T-helper 17 cell (primary cell): ENCODE measurements at places on chromosomes 7 and 10.
A peak's percentile ranks its signal among the peaks of the same experiment; 100 is the strongest.

- DNase-seq, result no peak
These were observed 412 bp downstream of the PIP4K2A start for GRCh38 chr10:22713853-22714478.

GRCh38 chr7:79949778-79950177 is 184.9 kb upstream of the GNAI1 start:
- DNase-seq, result no peak

DNA sequence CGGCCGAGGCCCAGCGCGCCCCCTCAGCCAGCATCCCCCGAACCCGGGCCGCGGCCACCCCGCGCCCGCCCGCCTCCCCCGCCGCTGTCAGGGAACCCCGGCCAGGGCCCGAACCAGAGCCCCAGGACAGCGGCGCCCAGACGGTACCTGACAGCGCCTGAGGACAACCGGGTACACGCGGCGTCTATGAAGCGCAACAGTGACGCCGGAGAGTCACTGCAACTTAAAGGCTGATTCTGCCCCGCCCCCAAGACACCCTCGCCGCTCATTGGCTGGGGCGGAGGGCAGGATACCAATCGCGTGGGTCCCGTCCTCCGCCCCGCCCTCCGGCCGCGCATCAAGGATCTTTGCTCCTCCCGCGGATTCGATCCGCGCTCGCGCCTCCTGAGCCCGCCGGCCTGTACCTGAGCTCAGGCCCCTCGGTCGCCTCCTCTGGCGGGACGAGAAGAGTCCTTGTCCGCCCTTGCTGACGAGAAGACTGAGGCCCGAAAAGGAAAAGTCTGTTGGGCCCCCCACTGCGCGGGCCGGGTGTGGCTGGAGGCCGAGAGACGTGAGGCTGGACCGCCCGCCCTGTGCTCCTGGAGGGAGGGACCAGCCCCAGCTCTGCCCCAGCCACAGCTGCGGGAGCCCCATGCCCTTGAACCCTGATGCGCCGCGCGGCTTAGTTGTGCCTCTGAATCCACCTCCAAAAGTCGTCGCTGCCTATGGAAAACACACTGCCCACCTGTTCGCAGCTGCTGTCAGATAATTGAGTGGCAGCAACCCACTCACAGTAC is at the start of gene OAT:
TSS of gene OAT (minus strand) at position 198 of the 776 bp plus-strand sequence. CDS start 6,752 bp downstream, outside the sequence.
- DNase-seq, result peak; percentile 94

GRCh38 chr7:121084748-121085336 is 96.3 kb downstream of the CPED1 start:
- DNase-seq, result no peak

DNA sequence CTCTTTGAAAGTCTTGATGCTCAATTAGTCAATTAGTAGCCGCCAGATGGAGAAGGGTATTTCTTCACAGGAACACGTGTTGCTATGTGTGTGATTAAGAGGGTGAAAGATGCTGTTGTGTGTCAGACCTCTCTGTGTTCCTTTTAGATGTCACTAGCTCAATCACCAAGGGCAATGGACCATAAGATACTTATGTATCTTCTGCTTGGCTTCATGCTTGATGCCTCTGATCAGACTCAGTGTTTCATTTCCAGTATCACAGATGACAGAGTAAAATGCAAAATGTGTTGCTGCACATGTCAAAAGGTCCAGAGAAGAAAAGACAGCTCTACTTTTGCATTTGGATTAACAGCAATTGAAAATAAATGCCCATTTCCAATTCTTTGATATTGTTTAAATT is 865.9 kb downstream of the CNTNAP2 start:
- DNase-seq, result no peak

DNA sequence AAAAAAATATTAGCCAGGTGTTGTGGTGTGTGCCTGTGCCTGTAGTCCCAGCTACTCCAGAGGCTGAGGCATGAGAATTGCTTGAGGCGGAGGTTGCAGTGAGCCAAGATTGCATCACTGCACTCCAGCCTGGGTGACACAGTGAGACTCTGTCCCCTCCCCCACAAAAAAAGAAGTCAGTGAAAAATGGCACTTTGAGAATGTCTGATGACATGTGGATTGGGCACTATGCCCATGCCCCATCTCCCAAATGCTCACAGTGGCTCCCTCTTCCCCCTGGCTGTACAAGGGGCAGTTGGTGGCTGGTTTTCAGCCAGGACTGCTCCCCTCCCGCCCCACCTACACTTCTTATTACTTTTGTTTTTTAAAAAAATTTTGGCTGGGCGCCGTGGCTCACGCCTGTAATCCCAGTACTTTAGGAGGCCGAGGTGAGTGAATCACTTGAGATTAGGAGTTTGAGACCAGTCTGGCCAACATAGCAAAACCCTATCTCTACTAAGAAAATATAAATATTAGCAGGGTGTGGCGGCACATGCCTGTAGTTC is 26.1 kb downstream of the IL15RA start:
- no peak for DNase-seq

DNA sequence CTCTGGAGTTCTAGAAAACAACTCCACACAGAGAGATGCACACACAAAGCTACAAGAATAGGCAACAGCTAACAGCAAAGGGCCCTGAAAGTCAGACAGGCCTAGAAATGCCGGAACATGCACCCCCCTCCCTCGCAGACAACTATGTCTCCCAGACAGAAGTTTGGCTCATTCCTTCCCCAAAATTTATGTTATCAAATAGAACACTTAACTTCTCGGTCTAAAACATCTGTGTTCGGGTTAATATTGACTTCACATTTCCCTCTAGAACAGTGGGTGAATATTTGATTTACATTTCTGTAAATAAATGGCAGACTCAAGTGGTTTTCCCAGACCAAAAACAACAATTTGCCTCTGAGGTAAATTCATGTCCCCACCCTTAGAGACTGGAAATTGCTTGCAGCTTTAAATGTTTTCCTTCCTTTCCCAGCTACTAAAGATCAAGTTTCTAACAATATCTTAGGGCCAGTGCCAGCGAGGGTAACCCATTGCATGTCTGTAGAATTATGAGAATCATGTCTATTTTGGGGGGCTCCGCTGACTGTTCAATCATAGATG is 92.5 kb upstream of the INHBA start:
- DNase-seq, result no peak

GRCh38 chr10:89245802-89246201 is 5.8 kb downstream of the LIPA start:
- DNase-seq, result no peak

DNA sequence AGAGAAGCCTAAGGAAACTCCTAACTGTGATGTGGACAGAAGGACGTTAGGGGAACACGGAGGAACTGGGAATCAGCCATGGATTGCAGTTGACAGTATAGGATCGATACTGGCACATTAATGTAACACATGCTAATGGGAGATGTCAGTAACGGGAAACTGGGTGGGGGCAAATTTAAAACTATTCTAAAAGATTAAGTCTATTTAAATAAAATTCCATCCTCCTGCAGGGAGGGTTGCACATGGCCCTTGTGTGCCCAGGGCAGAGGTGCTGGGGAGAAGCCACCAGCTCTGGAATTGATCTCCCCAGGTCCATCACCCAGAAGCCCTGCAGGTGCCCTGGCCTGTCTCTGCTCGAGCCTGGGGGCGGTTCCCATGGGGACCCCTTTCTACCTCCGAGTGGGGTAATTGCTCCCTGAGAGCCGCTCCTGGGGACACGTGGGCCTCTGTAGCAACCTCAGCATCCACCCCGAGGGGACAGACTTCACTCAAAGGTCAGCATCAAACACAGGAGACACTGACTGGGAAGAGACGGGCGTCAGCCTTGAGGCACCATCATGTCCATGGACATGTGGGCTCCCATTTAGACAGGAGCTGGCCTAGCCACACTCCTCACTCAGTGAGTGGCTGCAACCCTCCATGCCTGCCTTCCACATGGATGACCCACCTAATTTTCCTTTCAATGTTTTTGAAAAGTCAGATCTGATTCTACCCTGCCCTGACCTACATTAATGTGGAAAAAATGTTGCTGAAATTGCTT is 21.1 kb downstream of the SCART1 start:
- DNase-seq, result no peak

DNA sequence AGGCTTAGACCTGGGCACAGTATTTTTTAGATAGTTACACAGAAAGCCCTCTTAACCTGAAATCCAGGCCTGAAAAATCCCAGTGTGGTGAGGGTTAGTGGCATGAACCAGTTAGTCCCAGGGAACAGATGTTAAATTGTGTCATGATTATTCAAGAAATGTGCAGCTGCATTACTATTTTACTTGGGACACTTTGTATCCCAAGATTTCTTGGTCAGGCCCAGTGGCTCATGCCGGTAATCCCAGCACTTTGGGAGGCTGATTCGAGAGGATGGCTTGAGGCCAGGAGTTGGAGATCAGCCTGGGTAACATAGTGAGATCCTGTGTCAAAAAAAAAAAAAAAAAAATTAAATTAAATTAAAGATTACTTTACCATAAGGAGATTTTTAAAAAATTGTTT is 36.0 kb upstream of the OTUD1 start:
- DNase-seq, result no peak

- DNase-seq, result no peak
These were observed 541.0 kb upstream of the FZD8 start for GRCh38 chr10:36183056-36183455.
